ENCODE measurements at places on chromosomes 16 and 17.

GRCh38 chr16:67731753-67732095 is 12.6 kb upstream of the GFOD2 start:
- DNase-seq: no peak

DNA sequence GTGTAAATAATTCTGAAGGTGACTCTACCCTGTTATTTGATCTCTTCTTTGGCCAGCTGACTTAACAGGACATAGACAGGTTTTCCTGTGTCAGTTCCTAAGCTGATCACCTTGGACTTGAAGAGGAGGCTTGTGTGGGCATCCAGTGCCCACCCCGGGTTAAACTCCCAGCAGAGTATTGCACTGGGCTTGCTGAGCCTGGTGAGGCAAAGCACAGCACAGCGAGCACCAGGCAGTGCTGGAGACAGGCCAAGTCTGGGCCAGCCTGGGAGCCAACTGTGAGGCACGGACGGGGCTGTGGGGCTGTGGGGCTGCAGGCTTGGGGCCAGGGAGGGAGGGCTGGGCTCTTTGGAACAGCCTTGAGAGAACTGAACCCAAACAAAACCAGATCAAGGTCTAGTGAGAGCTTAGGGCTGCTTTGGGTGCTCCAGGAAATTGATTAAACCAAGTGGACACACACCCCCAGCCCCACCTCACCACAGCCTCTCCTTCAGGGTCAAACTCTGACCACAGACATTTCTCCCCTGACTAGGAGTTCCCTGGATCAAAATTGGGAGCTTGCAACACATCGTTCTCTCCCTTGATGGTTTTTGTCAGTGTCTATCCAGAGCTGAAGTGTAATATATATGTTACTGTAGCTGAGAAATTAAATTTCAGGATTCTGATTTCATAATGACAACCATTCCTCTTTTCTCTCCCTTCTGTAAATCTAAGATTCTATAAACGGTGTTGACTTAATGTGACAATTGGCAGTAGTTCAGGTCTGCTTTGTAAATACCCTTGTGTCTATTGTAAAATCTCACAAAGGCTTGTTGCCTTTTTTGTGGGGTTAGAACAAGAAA is 5.1 kb downstream of the STH start:
- DNase-seq: no peak

DNA sequence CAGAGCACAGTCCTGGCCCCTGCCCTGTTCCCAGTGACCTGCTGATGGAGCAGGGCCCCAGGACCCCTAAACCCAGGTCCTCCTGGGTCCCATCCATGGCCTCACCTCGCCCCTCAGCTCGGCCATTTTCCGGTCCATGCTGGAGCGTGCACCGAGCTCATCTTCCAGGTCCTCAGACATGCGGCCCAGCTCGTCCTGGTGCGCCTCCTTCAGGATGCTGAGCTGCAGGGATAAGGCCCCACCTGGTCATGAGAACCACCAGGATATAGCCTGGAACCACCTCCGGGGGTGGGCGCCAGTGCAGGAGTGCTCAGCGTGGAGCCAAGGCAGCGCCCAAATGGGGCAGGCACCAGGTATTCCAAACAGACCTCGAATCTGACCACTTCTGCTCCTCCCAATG is 17.9 kb downstream of the CCDC102A start:
- no peak for DNase-seq

- DNase-seq: peak; percentile 97
Observed at GRCh38 chr16:2520097-2520783, at the start of gene AMDHD2. Gene AMDHD2, plus strand, starts transcription at chr16:2520371. Its CDS starts 88 bp downstream, at chr16:2520459.

- DNase-seq: no peak
Observed at GRCh38 chr16:83998091-83998490, 30.0 kb downstream of the NECAB2 start.

DNA sequence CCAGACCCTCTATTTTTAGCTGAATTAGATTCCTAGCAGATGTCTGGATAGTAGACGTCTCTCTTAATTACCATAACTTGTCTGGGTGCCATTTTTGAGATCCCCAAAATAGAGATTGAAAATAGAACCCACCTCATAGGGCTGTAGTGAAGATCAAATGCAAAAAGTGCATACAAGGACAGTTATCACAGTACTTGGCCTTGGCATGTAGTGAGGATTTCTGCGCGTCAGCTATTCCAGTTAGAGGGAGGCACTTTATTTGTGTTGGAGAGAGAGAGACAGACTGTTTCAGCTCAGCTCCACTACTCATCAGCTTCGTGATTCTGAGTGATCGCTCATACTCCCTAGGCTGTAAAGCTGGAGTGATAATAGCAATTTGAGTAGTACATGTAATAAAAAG is 59.6 kb upstream of the CDH13 start:
- DNase-seq: no peak

GRCh38 chr17:2591040-2591640 is 2.3 kb upstream of the PAFAH1B1 start:
- DNase-seq: no peak

DNA sequence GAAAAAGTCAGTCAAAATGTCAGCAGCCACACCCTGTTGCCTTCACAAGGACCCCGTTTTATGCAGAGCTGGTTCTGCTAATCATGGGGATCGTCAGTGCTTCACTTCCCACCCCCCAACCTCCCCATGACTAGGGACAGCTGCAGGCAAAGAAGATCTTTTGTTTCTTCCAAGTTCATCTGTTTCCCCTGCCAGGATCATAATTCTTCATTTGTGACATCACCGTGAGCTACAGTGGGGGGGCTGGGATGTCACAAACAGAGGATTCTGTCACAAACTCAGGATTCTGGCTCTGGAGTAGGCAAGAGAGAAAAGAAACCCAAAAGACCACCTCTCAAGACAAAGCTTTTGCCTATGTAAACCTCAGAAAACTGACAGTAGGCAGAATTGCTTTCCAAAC is 24.7 kb downstream of the DNAJC7 start:
- DNase-seq: no peak

DNA sequence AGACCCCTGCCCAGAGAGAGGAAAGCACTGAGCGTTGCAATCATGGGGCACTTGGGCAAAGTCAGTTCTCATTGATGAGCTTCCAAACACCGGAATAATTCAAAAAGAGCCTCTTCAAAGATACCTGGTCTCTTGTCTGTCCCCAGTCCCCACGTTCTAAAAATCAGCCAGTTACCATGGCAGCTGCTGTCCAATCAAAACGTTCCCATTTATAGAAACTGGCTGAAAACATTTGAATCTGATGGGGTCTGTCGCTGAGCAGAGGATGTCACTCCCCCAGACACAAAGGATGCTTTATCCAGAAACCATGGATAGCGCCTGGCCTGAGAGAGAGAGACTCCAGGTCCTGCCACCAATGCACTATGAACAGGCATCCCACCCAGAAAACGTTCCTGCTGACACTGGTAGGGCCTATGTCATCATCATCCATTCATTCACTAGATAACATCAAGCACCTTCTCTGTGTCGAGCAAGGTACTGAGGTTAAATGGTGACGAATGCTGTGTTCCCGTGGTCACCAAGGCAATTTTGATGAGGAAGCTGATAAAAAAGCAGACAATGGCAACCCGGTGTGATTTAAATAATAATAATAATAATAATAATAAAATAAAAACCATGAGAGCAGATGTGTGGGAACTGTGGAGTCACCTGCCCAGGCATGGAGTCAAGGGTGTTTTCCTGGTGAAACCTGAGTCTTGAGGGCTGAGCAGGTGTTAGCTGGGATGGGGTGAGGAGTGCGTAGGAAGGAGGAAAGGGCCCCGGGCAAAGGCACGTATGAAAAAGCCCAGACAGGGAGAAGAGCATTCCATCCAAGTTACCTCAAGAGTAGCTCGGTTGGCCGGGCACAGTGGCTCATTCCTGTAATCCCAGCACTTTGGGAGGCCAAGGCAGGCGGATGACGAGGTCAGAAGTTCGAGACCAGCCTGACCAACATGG is 19.0 kb upstream of the CALB2 start:
- DNase-seq: no peak

- no peak for DNase-seq
Observed at GRCh38 chr17:15289285-15290183, 24.4 kb upstream of the PMP22 start.

GRCh38 chr16:1642148-1642547 is 30.0 kb downstream of the CRAMP1 start:
- DNase-seq: no peak

DNA sequence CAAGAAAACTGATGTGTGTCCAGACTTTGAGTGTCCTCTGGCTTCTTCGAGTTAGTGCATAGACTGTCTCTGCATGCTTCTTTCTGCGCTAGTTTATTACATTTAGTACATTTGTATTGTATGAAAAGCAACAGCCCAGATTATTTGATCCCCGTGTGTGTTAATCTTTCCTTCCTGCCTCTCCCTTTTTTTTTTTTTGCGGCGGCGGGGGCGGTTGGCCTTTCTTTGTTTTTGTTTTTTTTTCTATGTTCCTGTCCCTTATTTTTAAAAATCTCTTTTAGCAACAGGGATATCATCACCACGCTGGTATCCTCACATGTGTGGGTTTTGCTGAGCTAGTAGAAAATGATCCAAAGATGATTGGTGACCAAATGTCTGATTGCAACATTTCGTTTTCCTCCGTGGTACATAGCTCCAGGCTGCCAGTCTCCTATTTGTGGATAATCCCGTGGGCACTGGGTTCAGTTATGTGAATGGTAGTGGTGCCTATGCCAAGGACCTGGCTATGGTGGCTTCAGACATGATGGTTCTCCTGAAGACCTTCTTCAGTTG is 9.4 kb downstream of the SCPEP1 start:
- no peak for DNase-seq

- DNase-seq: no peak
Observed at GRCh38 chr17:34246446-34246845, 8.6 kb upstream of the CCL2 start.

DNA sequence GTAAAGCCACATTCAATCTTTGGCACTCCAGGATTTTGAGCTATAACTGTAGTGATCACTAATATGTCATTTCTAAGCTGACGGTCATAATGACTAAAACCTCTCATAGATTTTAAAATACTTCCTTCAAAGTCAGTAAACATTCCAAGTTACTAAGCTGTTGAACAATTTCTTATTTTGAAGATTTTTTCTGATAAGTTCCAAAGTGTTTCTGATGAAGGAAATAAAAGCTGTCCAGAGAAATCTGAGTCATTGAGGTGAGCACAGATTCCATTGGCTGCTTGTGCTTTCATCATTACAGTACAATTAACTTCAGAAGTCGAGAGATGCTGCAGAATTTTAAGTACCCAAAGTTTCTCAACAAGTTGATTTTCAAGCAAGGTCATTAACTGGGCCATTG is 23.9 kb downstream of the NLRC5 start:
- DNase-seq: peak; percentile 42

DNA sequence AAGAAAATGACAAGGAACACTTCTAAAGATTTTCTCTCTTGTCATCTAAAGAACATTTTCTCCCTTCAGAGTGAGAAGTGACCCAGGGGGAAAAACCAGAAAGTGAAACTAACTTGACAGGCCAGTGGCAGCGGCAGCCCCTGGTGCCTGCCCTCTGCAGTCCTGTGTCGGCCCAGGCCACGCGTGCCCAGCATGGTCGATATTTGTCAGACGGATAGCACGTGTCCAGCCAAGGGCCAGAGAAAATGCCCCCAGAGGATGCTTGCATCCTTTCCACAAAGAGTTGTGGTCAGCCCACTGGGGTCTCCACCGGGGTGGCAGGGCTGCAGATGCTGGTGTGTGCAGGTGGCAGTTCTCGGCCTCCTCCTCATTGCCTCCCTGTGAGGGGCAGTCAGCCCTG is 176.6 kb downstream of the RAB11FIP4 start:
- no peak for DNase-seq

- DNase-seq: peak; percentile 75
Observed at GRCh38 chr16:69930117-69930776, 20.9 kb upstream of the CLEC18A start.

DNA sequence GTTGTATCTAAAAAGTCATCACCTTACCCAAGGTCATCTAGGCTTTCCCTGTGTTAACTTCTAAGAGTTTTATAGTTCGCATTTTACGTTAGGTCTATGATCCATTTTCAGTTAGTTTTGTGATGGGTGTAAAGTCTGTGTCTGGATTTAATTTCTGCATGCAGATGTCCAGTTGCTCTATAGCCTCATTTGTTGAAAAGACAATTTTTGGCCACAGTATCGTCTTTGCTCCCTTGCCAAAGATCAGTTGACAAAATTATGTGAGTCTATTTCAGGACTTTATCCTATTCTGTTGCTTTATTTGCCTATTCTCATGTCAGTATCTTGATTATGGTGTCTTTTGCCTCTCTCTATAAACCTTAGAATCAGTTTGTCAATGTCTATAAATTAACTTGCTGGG is 85.1 kb downstream of the METRNL start:
- DNase-seq: no peak

GRCh38 chr16:54938212-54939028 is 7.8 kb downstream of the IRX5 start:
- peak; percentile 3 for DNase-seq

DNA sequence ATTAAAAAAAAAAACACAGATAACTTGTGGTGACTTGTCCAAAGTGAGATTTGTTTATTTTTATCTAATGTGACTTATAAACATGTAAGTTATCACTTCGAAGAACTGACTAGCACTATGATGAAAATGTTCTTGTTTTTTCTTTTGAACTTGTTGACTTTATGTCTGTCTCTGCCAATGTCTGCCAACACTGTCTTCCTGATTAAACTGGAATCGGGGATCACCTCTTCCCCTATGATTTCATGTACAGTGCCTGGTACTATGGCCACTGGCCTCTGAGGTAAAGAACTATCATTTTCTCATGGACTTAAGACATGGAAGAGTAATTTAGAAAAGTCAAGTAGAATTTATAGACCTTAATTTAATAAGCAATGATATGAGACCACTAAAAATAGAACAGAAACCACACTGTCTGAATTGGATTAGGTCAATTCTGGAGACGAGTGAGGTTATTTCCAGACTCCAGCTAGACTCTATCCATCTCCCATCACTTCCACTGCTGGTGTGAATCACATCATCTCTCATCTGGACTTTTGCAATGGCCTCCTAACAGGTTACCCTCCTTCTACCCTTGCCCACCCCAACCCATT is 8.9 kb downstream of the C17orf78 start:
- no peak for DNase-seq

DNA sequence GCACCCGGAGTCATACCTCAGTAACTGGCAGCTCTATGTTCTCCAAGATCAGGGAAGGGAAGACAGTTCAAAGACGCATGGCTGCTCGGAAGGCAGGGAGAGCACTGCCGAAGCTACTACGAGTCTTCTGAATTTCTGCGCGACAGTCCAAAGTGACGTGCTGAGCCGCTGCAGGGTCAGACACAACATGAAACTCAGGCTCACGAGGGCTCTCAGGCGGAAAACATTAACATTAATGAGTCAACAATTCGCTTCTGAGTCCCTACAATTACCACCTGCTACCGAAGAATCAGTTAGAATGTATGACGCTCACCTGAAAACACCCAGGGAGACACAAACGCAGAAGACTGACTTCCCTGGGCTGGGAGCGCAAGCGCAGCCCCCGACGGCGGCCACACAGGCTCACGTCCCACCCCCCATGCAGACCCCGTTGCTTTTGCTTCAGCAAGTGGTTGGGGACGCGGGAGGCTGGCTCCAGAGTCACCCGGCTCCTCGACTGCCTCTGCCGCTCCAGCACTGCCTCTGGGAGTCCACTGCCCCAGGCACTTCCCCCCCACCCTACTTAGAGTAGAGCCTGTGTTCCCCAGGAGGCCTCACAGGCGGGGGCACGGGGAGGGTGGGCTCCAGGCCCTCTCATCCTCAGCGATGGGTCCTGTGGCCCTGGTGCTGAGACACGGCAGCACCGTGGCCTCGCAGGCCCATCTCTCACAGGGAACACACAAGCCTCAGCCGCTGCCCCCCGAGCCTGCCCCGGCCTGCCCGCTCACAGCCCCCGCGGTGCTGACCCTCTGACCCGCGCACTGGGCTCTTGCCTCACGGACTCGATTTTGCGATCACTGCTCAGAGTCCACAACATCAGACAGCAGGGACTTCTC is 38.9 kb downstream of the LMF1 start:
- no peak for DNase-seq

All from natural killer cell (primary cell).